ENCODE measurements at places on chromosomes 6 and 20.

DNA sequence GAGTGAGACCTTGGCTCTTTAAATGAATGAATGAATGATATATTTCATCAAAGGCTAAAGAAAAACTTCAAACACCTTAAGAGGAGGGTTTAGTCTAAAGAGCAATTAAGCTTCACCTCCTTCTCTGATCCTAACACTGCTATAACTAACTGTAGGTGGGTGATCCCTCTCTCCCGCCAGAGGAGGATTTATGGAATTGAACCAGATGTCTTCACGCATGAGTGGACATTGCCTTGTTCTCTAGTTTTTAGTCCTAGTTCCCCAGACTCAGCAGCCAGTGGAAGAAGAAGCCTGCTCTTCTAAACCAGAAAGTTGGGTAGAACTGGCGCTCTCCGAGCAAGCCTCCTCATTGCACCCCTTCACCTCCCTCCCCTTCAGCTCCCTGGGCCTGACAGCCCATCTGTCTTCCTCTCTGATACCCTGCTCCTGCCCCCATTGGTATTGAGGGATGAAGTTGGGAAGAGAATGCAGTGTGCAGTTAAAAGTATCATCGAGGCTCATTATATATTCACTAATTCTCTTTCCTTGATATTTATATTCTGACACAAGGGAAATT lies 142.7 kb downstream of the ARID1B start:
- no peak for DNase-seq

DNA sequence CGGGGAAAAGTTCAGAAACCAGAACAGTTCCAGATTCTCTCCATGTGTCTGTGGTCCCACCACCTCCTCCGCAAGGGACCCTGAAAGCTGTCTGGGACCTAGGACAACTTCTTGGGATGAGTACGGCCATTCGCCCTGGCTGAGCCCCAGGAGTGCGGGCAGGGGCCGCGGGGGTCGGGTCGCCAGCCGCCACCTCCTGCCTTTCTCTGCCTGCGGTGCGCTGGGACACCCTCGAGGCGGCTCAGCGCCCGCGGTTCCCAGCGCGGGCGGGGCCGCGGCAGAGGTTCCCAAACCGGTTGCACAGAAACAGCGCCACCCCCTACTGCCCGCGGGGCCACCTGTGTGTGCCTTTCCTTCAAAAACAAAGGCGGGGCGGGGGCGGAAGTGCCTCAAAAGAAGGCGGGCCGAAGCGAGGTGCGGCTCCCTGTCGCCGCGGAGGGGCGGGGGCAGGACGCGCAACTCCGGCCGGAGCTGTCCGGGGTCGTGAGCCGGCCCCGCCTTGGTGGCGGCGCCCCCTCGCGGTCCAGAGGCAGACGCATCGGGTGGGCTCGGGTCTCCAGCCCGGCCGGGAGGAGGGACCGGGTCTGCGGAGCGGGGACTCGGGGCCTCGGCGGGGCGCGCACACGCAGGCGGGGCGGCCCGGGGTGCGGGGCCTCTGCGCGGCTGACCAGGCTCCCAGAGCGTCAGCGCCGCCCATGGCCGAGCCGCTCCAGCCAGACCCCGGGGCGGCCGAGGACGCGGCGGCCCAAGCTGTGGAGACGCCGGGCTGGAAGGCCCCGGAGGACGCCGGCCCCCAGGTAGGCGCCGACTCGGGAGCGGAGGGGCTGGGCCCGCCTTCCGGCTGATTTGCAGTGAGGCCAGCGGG lies at the start of gene HEBP2:
Gene HEBP2 (plus strand): TSS at position 423 of the 865 bp plus-strand sequence. CDS start 273 bp downstream, at position 696.
- peak; percentile 90 for DNase-seq

GRCh38 chr6:108565091-108565766 lies 4.5 kb downstream of the FOXO3 start:
- DNase-seq, result no peak

DNA sequence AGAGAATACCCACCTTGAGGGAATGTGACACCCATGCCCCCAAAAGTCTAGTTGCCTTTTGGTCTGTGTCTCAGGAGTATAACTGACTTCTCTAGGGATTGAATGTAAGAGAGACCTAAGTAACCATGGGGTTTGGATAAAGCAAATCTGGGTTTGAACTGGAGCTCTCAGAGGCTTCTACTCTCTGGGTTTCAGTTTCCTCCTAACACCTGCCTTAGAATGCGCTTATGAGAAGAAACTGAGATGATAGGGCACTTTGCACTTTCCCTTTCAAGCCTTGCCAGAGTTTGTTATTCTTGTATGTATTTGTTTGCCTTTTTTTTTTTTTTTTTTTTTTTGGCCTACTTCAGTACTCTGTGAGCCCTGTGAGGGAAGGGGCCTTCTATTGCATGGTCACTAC lies 19.4 kb downstream of the SDHAF4 start:
- DNase-seq, result no peak

DNA sequence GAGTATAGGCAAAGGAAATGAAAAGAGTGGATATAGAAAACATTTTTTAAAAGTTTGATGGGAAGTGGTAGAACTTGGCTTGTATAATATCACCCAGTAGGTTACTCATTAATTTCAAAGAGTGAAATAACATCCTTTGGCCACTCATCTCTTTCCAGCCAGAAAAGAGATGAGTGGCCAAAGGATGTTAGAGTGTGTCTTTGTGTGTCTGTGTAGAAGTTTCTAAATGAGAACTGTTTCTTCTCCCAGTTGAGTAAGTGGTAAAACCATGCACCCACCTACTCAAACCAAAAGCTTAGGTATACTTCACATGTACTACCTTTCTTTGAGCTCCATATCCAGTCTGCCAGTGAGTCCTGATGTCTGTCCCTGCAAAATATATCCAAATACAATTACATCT lies 47.7 kb upstream of the TMEM244 start:
- DNase-seq, result no peak

- no peak for DNase-seq
These were observed 108.9 kb upstream of the EMILIN3 start for GRCh38 chr20:41475503-41475902.

DNA sequence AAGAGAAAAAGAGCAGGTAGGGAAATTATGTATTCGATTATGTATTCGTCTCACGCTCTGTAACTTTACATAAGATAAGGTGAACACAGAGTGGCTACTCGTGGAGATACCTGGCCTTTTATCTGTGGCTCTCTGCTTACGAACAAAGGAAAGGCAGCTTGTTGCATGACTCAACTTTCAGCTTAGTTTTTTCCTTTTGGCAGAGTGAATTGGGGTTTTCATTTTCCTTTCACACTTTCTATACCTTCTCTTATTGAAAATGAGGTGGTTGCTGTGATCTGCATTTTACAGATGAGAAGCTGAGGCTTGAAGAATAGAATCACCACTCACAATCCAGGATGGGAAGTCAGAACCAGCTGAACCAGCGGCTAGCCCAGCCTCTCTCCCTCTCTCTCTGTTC lies 13.3 kb upstream of the KCNK15 start:
- DNase-seq, result no peak

- DNase-seq, result no peak
These were observed 52.9 kb downstream of the KAT14 start for GRCh38 chr20:18190338-18191233.

- DNase-seq, result no peak
These were observed 240.4 kb upstream of the SULF2 start for GRCh38 chr20:48025661-48026060.

Data from NCI-H2107 (cell line).